ENCODE measurements at places on chromosomes 7 and 10.

- no peak overlapping the region for H3K27ac ChIP-seq
- no peaks in the 10 kb centered on the region for H3K4me1 ChIP-seq
- H3K4me3 ChIP-seq, result no peak overlapping the region
- peaks cover 6% of the 10 kb centered on the region for H3K27me3 ChIP-seq
- no peak for DNase-seq
Observed at GRCh38 chr7:107692501-107692900, 31.9 kb downstream of the SLC26A4 start.

- peaks cover 32% of the 10 kb centered on the region for H3K4me1 ChIP-seq
- H3K4me3 ChIP-seq, result no peak overlapping the region
- no peaks in the 10 kb centered on the region for H3K36me3 ChIP-seq
Observed at GRCh38 chr7:92830532-92831110, 5.8 kb downstream of the CDK6 start.

DNA sequence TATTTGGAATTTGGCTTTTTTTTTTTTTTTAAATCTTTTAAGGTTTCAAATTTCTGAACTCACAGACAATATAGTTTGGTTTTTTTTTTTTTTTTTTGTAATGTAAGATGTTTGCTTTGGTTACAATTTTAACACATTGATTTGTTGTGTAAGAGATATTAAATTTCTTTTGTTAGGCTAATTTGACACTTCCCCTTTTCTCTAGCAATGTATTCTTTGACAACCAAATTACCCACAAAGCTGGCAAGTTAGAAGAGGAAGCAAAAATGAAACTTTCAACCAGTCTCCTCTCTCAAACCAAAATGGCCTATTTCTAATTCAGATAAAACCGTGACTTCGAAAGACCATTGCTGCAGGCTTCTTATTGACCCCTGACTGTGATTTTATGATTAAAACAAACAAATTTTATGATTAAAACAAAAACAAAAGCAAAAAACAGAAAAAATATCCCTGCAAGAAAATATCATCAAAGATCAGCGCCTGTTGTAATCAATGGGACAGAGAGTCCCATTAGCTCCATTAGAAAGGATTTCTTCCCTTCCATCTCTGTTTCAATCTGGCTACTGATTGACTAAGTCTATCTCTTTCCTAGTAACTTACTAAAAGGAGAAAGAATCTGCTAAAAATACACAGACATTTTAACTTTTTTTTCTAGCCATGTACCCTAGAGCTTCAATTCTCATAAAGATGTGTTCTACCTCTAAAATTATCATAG lies 489.2 kb downstream of the MDFIC start:
- H3K27ac ChIP-seq, result peak overlapping the region; percentile 70
- peak overlapping the region; percentile 35 for H3K4me3 ChIP-seq
- no peaks in the 10 kb centered on the region for H3K36me3 ChIP-seq
- no peaks in the 10 kb centered on the region for H3K27me3 ChIP-seq
- DNase-seq, result no peak

- no peak overlapping the region for H3K4me3 ChIP-seq
- H3K4me1 ChIP-seq, result peaks cover 4% of the 10 kb centered on the region
- no peaks in the 10 kb centered on the region for H3K36me3 ChIP-seq
- no peak for DNase-seq
- H3K27me3 ChIP-seq, result peaks cover 6% of the 10 kb centered on the region
Observed at GRCh38 chr10:5618829-5619228, 47.6 kb downstream of the ASB13 start.

GRCh38 chr10:2925631-2926030 lies 141.7 kb upstream of the PFKP start:
- no peak overlapping the region for H3K4me3 ChIP-seq
- peaks cover 20% of the 10 kb centered on the region for H3K27me3 ChIP-seq
- H3K36me3 ChIP-seq, result no peaks in the 10 kb centered on the region
- no peak for DNase-seq
- H3K4me1 ChIP-seq, result no peaks in the 10 kb centered on the region

DNA sequence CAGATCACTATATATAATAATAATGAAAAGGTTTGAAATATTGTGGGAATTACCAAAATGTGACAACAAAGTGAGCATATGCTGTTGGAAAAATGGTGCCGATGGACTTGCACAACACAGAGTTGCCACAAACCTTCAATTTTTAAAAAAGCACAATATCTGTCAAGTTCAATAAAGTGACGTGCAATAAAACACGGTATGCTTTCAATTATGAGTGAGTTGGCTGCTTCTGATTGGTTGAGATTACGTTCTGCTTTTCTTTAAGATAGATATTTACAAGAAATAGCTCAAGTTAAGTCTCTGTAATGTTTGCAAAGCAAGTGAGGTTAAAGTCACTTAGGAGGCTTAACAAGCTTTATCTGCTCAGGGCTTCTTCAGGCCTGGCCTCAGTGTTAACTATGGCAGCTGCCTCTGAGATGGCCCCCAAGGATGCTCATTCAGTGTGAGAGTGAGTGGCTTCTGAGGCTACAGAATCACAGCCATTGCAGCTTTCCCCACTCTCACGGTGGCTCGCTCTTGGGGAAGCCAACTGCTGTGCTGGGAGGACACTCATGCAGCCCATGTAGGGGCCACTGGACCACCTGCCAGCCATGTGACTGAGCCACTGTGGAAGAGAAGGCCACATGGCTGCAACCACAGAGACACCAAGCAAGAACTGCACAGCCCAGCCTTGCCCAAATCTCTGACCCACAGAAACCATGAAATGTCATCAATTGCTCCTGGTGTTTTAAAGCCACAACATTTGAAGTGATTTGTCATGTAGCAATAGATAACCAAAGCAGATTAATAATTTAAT lies 78.3 kb upstream of the TMEM72 start:
- H3K4me1 ChIP-seq, result no peaks in the 10 kb centered on the region
- H3K27me3 ChIP-seq, result peaks cover 3% of the 10 kb centered on the region
- DNase-seq, result no peak

- DNase-seq, result no peak
- no peaks in the 10 kb centered on the region for H3K27me3 ChIP-seq
- H3K4me3 ChIP-seq, result no peak overlapping the region
- peaks cover 44% of the 10 kb centered on the region for H3K4me1 ChIP-seq
Observed at GRCh38 chr10:132577350-132578003, 39.9 kb downstream of the INPP5A start.

GRCh38 chr7:158809596-158809995 lies 19.7 kb downstream of the ESYT2 start:
- H3K27me3 ChIP-seq, result no peaks in the 10 kb centered on the region
- no peak for DNase-seq
- peaks cover 40% of the 10 kb centered on the region for H3K4me1 ChIP-seq
- H3K36me3 ChIP-seq, result peaks cover 25% of the 10 kb centered on the region
- no peak overlapping the region for H3K4me3 ChIP-seq

- no peak for DNase-seq
- H3K4me1 ChIP-seq, result no peaks in the 10 kb centered on the region
- H3K27me3 ChIP-seq, result no peaks in the 10 kb centered on the region
- no peak overlapping the region for H3K4me3 ChIP-seq
Observed at GRCh38 chr10:84755311-84755710, 426.9 kb downstream of the CCSER2 start.

All from memory B cell (primary cell).